ENCODE measurements at places on chromosomes 1 and 21.

DNA sequence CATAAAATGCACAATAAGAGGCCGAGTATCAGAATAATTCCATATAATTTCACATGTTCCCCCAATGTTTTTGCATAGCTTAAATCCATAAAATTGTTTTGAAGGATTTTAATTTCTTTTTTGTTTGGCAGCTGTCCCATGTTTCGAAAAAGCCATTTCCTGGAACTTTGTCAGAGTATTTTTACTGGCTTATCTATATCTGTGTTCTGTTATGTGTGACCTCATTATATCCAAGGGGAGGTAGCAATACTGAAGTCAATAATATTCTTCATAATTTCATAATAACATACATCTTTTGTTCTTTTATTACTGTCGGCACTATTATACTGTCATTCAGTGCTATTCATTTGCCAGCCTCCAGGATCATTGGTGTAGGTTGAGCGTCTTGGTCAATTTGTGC lies 9.4 kb upstream of the BACH1 start:
- no peak for DNase-seq

- peak; percentile 7 for DNase-seq
These were observed 283.5 kb downstream of the S1PR1 start for GRCh38 chr1:101520302-101520701.

DNA sequence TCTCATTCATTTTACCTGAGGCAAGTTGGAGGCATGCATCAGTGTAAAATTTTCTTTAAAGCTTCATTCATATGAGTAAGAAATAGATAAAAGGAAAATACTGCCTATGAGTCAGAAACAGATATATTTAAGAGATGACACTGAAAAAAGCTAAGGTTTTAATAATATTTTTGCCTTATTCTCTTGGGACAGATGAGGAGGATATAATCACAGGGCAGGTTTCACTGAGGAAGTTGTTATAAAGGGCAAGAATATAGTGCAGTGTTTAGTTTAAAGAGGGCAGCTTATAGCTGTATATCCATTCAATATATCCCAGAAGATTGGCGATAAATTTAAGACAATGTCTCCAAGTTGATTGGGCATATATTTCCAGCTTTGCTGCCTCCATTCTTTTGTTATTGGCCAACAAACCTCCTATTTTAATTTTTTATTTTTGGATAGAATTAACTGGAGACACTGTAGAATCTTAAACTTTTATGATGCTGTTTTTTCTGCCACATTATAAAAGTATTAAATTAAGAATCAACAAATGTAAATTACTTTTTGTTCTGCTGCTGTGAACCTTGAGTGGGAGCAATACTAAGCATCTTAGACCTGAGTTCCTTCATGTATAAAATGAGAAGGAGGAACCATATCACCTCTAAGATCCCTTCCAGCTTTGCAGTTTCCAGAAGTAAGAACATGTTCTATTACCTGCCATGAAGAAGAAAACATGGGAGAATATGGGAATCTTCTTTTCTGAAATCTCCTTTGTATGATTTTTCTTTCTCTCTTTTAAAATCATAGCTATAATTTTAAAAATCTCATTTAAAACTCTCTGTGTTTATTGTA lies 171.6 kb downstream of the S1PR1 start:
- no peak for DNase-seq

DNA sequence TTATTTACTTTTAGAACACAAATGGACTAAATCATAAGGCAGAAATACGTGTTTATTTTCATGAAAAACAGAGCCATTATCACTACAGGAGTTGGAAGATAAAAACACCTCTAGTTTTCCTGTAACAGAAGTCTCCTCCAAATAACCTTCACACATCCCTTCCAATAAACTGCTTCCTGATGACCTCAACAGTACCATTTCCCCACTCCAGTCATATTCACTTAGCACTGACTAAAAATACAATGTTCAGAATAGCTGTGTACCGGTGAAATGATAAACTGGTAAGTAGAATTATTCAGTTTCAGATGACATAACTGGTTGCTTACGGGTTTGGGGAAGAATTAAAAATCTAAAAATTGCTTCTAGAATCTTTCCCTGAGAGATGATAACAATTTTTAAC lies 137.9 kb downstream of the DENND1B start:
- DNase-seq, result no peak

- no peak for DNase-seq
These were observed 365.5 kb upstream of the SGIP1 start for GRCh38 chr1:66168467-66168887.

DNA sequence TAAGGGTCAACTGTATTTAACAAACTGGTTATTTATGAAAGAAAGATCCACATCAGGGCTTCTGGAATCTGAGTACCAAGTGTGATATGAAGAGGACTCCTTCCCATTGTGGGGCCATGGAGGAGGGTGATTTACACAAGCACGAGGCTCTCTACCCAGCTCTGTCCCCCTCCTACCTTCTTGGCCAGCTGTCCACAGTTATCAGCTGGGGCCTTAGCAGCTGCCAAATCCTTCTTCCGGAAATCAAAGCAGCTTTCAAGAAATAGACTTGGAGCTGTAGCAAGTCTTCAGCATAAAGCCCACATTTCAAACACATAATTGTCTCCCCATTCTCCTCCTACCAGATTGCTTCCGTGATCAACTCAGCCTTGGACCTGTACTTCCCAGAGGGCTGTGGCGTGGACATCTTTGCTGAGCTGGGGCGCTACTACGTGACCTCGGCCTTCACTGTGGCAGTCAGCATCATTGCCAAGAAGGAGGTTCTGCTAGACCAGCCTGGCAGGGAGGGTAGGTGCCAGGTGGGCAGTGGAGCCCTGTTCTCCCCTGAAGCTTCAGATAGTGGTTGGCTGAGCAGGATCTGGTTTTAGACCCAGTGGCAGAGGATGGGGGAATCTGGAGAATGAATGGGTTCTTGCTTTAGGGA lies 15.5 kb downstream of the AZIN2 start:
- DNase-seq, result no peak

DNA sequence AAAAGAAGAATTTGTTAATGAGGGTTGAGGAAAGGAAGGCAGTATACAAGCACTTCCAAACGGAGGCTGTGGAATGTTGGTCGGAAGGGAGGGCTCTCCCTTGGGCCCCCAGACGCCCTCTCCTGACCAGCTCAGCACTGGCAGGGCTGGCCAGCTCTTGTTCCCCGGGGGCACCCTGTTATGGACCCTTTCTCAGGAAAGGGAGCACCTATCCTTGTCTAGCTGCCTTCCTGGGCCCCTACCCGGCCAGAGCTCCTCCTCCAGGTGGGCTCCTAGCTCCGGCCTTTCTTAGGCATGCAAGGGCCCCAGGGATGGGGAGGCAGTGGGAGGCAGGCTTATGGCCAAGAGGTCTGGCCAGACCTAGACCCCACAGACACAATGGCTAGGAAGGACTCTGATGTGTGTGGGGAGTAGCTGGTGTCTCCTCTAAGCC lies 926 bp downstream of the BLACAT1 start:
- DNase-seq, result no peak

- DNase-seq, result no peak
These were observed 130.0 kb upstream of the BACE2 start for GRCh38 chr21:41037936-41038335.

DNA sequence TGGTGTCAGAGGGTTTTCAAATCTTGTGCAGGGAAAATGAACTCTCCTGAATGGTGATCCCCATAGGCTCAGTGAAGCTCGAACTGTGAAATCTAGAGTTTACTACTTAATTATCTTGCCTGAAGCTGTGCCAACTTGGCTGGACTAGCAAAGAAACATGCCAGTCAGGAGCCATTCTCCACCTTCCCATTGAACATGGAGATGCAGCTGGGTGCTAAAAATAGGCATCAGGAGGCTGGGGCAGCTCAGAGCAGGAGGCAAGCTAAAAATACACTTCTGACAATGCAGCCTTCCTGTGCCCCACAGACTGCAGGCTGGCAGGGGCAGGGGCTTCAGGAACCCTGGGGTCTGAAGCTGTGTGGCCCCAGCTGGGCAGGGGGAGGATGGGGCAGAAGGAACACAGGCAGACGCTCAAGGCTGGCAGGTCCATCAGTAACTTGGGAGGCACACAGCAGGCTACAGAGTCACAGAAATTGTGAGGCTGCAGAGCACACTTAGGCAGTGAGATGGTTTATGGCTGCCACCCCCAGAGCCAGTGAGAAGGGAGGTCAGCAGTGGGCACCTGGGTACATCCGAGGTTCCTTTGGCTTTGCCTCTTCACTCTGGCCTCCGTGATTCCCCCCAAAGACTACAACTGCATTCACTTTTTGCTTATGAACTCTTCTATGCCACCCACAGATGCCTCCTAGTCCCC lies 155.4 kb upstream of the KCND3 start:
- DNase-seq, result no peak

DNA sequence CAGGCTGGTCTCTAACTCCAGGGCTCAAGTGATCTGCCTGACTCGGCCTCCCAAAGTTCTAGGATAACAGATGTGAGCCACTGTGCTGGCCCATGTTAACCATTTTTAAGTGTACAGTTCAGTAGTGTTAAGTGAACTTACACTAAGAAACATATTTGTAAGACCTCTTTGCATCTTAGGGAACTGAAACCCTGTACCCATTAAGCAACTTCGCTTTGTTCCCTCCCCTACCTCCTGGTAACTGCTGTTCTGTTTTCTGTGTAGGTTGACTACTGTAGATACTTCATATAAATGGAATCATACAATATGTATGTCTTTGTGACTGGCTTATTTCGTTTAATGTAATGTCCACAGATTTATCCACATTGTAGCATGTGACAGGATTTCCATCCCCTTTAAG lies 11.0 kb downstream of the NUDC start:
- DNase-seq, result no peak

- DNase-seq, result peak; percentile 86
These were observed 78.6 kb downstream of the HHAT start for GRCh38 chr1:210407207-210407886.

- DNase-seq, result no peak
These were observed 89.5 kb upstream of the C1orf21 start for GRCh38 chr1:184297244-184297750.

DNA sequence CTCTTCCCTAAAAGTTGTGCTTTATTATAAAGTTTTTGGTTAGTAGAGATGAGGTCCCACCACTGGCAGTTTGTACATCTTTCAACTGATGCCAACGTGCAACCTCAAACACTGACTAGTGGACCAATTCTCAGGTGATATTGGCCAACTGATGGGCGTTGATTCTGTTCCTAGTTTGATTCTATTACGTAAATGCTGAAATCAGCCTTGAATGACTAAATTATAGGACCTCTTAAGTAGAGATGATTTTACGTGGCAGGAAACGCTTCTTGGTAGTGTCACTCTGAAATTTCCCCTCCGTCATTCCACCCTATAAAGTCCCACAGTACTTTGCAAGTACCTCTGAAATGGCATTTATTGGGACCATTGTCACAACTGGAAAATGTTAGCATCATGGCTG lies 8.8 kb upstream of the FNDC7 start:
- DNase-seq, result peak; percentile 20

- no peak for DNase-seq
These were observed 360.3 kb downstream of the NEGR1 start for GRCh38 chr1:71921935-71922559.

DNA sequence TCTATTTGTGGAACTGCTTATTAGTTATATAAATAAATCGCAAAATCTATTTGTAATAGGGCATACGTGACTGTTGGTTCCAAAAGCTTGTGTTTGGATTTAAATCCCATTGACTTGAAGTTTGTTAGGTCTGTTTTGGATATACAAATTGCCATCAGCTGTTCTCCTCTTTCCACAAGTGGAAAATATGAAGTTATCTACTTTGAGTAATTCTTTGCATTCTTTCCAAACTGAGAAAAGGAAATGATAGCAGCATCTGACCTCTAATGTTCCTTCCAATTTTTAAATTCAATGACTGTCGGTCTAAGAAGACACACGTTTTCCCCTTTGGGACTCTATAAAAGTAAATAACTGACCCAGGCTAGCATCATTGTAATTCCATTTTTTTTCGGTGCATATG lies 165.7 kb upstream of the SGIP1 start:
- no peak for DNase-seq

DNA sequence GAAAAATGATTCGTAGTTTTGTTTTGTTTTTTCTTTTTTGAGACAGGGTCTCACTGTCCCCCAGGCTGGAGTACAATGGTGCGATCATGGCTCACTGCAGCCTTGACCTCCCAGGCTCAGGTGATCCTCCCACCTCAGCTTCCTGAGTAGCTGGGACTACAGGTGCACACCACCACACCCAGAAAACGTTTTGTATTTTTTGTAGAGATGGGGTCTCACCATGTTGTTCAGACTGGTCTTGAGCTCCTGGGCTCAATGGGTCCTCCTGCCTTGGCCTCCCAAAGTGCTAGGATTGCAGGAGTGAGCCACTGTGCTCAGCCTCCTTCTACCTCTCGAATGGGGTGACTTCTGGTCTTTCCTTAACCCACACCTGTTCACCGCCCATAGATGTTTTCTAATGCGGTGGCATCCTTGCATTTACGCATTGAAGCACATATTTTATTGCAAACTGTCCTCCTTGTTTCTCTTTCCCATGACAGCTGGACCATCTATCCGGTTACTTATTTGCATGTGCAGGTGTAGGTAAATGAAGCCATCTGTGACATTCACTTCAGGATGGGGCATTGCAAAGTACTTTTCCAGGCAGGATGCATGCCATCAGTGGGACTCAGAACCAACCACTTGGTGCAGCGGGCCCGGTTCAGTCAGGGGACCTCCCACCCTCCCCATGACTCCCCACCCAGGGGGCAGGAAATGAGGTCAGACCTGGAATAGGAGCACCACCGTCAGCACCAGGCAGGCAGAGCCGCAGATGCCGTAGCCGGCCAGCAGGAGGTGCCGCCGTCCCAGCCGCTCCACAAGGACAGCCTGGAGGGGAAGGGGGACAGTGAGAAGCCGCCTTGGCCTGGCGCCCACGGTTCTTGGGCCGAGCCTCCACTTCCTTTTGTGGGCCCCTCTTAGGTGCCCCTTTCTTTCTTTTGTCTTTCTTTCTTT lies 16.5 kb downstream of the SLC2A7 start:
- DNase-seq, result peak; percentile 61

DNA sequence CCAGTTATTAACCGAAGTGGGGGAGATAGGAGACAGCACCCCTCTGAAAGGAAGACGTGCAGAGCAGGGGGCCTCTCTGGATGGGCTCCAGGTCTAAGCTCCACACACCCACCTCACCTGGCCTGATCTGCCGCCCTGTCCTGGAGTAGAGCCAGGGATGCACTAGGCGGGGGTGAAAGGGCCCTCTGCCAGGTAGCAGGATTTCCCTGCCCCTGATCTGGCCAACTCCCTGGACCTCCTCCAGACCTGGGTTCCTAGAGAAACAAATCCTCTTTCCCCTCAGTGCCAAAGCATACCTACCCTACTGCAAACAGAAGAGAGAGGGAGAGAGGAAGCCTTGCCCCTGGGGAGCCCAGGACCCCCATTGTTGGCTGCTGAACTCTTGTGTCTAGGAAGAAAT lies 2.0 kb downstream of the CRABP2 start:
- no peak for DNase-seq

All from activated CD4-positive, alpha-beta T cell treated with anti-CD3 and anti-CD28 coated beads for 48 hours (primary cell).